Esophagus squamous epithelium (tissue), 5 donors: ENCODE measurements at places on chromosomes 1 and 21.

DNA sequence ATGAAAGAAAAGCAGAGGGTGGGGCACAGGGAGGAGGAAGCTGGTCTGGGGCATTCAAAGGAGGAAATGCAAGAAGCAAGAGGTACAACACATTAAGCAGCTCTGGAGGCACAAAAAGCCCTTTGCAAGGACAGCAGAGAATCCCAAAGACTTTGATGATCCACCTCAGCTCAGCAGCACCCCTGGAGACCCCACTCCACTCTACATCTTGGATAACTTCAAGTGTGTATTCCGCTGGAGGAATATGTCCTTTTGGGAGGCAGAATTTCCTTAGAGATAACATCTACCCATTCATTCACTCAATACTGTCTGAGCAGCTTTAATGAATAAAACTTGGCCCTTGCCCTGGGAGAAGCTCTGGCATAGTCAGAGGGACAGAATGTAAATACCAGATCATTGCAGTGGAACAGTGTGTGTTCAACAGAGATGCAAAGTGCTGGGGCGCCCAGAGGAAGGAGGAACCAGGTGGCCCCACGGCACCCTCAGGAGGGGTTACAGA lies 599.7 kb downstream of the KIF26B start:
- no peaks in the 10 kb centered on the region for H3K27me3 ChIP-seq
- H3K36me3 ChIP-seq, result no peaks in the 10 kb centered on the region
- no peak overlapping the region for H3K4me3 ChIP-seq
- no peaks in the 10 kb centered on the region for H3K4me1 ChIP-seq
- no peak for DNase-seq
- H3K27ac ChIP-seq, result no peak overlapping the region

- H3K27ac ChIP-seq, result no peak overlapping the region
- H3K4me1 ChIP-seq, result peaks cover 27% of the 10 kb centered on the region
Measured at GRCh38 chr1:108557296-108557695, 2.6 kb upstream of the EEIG2 start.

DNA sequence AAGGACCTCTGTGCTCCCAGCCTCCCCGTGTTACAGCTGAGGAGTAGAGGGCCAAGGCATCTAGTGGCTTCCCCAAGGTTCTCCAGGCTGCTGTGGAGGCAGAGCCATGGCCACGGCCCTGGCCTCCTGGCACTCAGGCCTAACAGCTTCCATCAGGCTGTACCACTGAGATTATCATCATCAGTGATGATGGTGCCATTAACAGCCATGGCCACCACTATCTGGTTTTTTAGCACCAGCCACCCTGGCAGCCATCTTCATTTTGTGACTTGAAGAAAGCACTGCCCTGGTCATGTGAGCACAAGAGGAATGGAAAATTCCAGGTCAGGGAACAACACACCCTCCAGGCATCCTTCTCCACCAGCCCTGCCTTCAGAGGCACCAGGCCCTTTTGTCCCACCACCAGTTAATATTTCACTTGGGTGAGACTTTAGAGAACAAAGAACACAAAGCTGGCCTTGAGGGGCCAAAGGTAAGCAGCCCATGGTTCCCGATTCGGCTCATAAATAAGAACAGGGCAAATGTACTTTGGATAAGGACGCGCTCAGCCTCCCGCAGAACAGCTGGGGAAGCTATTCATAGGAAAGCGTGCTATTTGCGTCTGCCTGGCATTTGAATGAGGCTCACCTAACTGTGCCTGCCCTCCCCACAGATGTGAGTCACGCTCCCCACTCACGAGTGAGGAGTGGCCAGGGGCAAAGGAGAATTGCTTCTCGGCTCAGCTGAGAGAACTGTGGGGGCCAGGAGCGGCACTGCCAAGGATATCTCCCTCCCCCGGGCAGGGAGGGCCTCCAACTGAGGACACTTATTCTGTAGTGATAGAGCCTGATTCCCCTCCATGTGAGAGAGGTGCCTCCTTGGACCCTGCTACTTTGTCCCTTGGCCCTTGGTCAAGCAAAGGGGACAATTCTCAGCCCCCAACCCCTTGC lies 95.6 kb downstream of the CD58 start:
- no peaks in the 10 kb centered on the region for H3K4me1 ChIP-seq
- no peak overlapping the region for H3K27ac ChIP-seq
- DNase-seq, result no peak
- H3K27me3 ChIP-seq, result no peaks in the 10 kb centered on the region
- H3K4me3 ChIP-seq, result no peak overlapping the region

GRCh38 chr1:47262787-47263413 lies 30.9 kb upstream of the TAL1 start:
- no peak overlapping the region for H3K4me3 ChIP-seq
- H3K4me1 ChIP-seq, result no peaks in the 10 kb centered on the region
- no peak overlapping the region for H3K27ac ChIP-seq
- no peaks in the 10 kb centered on the region for H3K27me3 ChIP-seq

DNA sequence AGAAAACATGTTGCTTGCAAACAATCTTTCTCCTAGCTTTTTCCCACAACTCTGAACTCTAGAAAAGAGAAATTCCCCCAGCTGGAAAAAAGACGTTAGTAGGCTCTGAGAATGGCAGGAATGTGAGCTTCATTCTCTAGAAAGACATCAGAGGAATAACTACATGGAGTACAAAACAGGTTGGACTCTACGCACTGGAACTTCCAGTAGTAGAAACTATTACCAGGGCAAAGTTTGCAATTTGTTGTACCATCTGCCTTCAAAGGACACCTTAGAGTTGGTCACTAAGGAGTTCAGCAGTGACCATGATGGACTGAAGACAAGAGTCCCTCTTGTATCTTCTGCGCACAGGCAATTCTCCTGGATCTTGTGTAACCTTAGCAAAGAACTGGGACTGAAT lies 60.9 kb downstream of the SLC35D1 start:
- no peaks in the 10 kb centered on the region for H3K4me1 ChIP-seq
- no peak for DNase-seq
- H3K36me3 ChIP-seq, result peaks cover 36% of the 10 kb centered on the region

- H3K27ac ChIP-seq, result peak overlapping the region; percentile 93
- no peaks in the 10 kb centered on the region for H3K27me3 ChIP-seq
- no peak for DNase-seq
- H3K36me3 ChIP-seq, result no peaks in the 10 kb centered on the region
- H3K4me1 ChIP-seq, result no peaks in the 10 kb centered on the region
Measured at GRCh38 chr1:227315629-227316346, 2.5 kb downstream of the CDC42BPA start.

- H3K4me3 ChIP-seq, result no peak overlapping the region
- H3K4me1 ChIP-seq, result peaks cover 9% of the 10 kb centered on the region
- no peaks in the 10 kb centered on the region for H3K27me3 ChIP-seq
- no peaks in the 10 kb centered on the region for H3K36me3 ChIP-seq
Measured at GRCh38 chr1:159266832-159267231, 35.3 kb upstream of the FCER1A start.
